ENCODE measurements at places on chromosomes 6 and 20.

- DNase-seq, result no peak
Measured at GRCh38 chr6:164415832-164416563, 893.4 kb downstream of the C6orf118 start.

DNA sequence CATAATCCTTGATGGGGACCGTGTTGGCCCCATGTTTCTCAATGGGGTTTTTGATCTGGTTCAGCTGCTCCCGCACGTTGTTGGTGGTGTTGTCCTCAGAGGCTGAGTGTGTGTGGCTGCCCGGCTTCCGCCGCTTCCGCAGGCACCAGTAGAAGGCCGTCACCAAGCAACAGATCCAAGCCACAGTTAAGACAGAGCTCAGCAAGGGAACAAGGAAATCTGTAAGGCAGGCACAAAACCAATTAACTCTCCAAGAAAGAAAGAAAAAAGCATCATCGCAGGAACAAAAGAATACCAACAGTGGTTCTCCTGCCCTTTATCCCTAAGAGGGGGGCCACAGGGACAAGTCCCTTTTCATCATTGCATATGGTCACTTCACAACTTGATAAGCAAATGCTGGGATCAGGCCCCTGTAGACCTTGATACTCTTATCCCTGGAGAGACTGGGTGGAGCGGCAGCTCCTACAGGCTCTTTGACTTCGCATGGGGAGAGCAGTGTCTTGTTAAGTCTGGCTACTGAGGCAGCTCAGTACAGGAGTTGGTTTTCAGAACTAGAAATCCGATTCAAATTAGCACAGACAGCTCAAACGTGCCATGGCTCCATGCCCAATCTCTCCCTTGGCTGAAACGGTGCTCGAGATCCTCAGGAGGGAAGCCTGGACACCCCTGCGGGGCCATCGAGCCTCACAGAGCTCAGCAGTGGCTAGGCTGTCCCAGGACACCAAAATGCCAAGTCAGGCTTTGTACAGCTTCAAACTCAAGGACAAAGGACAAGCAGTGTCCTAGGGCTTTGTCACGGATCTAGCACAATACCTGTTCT lies 33.9 kb downstream of the JAG1 start:
- peak; percentile 58 for DNase-seq

DNA sequence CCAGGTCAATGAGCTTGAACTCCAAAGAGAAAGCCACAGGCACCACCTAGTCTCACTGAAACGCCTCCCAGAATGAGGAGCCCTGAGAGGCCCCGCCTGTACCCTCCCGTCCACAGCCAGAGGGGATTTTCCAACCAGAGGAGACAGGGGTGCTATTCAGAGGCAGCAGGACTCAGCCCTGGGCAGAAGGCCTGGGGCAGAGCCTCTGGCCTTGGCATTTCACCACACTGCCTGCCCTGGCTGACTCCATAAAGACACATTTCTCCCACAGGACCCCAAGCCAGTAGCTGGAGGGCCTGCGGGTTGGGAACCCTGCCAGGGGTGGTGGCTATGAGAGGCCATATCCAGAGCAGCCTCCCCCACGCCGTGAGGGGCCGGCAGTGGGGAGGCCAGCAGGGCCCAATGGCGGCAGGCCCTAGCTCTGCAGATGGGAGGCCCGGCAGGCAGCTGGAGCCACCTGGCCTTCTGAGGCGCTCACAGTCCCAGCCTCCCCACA lies 159.3 kb downstream of the PREX1 start:
- DNase-seq, result peak; percentile 24

GRCh38 chr6:28105245-28105639 lies 19.2 kb upstream of the ZSCAN16 start:
- no peak for DNase-seq

- no peak for DNase-seq
Measured at GRCh38 chr20:24452016-24452415, 17.4 kb upstream of the SYNDIG1 start.

- DNase-seq, result peak; percentile 89
Measured at GRCh38 chr6:44641344-44642031, 254.0 kb downstream of the CDC5L start.

GRCh38 chr6:122404444-122404843 lies 5.0 kb downstream of the HSF2 start:
- no peak for DNase-seq

GRCh38 chr20:17169585-17170136 lies 57.2 kb upstream of the PCSK2 start:
- no peak for DNase-seq

DNA sequence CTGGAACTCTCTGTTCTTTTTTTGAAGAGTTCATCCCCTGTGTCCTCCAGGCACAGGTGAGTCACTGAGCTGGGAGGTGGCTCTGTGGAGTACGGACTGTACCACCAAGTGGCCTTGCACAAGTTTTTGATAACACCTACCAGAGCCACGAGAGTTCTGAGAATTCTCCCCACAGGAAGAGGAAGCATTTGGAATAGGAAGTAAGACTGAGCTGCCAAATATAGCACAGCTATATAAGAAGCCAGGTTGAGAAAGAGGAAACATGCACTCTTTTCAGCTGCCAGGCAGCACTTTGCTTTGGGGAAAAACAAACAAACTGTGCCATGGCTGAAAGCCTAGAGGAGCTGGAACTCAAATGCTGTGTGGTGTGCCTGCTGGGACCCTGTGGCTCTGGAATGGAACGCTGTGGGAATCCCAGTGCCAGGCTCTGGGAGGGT lies 70.8 kb upstream of the RIPOR2 start:
- peak; percentile 36 for DNase-seq

- no peak for DNase-seq
Measured at GRCh38 chr6:44432726-44433125, 45.2 kb downstream of the CDC5L start.

DNA sequence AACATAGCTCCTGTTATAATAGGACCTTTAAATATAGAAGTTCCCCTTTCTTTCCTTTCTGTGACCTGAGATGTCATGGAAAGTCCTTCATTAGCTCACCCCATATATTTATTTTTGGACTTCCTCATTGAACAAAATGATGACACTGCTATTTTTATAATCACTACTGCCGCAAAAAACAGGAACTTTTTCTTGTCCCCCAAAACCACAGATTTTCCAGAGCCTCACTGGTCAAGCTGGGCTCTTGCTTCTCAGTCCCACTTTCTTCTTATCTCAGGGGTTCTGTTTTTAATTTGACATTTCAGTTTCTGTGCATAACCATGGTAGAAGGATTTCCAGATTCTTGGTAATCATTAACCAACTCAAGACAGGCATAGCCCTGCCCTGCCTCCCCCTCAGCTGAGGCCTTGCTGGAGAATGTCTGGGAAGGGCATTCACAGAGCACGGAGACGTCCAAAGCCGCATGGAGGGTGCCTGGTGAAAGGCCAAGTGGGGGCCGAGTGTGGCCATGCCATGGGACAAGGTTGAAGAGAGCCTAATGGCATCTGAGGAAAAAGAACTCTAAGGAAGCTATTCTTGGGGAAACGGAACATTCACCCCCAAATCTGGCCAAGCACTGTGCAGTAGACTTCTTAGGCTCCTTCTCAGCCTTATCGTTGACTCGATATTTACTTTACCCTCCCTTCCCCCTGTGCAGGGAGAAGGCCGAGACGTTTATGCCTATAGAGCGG lies 73.7 kb downstream of the EDN1 start:
- DNase-seq, result no peak

DNA sequence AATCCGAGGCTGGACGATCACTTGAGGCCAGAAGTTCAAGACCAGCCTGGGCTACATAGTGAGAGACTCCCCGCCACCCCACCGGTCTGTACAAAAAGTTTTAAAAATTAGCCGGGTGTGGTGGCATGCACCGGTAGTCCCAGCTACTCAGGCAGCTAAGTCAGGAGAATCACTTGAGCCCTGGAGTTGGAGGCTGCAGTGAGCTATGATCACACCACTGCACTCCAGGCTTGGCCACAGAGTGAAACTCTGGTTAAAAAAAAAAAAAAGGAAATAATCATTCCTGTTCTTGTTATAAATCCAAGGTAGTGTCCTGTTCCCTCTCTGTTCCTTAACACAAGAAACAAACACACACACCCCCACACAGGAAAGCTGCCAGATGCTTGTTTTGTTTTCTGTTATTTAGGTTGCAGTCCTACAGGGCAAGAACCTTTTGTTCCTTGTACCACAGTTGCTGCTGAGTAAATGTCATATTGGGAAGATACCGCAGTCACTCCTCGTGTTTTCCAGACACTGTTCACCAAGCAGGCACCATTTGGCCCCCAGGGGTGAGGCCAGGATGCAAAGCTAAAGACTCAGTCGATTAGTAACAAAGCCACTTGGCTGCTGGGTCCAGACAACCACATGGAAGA lies 28.9 kb downstream of the ASIP start:
- DNase-seq, result no peak

DNA sequence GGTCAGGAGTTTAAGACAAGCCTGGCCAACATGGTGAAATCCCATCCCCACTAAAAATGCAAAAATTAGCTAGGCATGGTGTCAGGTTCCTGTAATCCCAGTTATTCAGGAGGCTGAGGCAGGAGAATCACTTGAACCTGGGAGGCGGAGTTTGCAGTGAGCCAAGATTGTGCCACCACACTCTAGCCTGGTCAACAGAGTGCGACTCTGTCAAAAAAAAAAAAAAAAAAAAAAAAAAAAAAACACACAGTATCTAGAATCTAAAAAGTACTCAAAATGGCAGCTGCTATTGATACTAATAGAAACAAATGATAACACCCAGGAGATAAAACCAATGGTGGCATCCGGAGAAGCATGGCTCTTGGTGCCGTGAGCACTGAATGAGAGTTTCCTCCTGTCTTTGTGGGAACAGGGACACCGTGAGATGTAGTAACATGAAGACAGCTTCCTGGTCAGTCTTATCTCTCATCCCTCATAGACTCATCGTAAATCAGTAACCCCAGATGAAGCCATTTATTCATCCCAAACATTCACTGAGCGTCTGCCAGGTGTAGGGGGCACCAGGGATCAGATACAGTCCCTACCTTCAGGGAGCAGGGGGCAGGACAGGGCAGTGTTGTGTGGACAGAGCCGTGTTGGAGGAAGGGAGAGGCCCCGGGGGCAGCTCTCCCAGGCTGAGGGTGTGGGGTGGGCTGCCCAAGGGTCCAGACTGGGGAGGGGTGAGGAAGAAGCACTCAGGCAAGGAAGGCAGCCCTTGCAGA lies 66.1 kb downstream of the SYNJ2 start:
- no peak for DNase-seq

- DNase-seq, result peak; percentile 63
Measured at GRCh38 chr6:133568970-133569889, 319.7 kb upstream of the TCF21 start.

DNA sequence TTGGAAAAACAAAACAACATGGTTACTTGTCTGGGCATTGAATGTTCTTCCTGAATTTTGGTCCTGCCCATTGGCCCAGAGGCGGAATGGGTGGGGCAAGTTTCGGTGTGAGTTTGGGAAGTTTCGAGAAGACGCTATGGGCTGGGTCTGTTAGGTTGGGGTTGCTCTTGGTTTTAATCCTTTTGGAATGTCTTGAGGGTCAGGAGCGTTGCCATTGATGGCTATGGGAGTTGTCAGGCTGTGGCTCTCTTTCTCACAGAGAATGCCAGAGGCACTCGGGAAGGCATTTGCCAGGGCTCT lies 135.0 kb downstream of the LRRC1 start:
- DNase-seq, result no peak

DNA sequence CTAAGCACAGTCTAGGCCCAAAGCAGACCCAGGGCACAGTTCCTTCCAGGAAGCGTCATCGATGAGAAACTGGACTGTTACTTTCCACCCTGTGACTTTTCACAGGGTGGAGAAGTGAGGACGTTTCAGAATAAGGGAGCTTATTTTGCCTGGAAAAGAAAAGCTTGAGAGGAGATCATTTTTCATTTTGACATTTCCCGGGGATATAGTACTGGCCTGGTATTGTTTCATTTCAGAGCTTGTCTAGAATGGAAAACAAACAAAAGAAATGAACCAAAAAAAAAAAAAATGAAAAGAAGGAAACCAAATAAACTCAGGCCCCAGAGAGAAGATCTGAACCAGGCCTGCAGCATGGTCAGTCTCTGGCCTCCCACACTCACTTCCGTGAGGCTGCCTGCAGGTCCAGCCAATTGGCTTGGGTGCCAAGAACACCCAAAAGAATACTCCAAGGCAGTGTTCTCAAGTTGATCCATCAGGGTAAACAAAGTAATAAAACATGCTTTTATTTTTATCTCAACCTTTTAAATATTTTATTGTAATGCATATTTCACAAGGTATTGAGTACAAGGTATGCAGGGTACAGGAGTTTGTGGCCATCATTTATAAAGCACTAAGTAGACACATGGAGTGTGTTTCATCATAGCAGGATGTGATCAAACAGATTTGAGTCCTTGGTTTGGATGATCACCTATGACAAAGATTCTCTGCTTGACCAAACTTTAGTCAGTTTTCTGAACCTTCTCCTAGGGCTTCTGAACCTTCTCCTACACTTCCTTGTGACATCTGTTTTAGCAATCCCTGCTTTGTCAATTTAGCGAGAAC lies 176.9 kb upstream of the GGTLC1 start:
- DNase-seq, result no peak

DNA sequence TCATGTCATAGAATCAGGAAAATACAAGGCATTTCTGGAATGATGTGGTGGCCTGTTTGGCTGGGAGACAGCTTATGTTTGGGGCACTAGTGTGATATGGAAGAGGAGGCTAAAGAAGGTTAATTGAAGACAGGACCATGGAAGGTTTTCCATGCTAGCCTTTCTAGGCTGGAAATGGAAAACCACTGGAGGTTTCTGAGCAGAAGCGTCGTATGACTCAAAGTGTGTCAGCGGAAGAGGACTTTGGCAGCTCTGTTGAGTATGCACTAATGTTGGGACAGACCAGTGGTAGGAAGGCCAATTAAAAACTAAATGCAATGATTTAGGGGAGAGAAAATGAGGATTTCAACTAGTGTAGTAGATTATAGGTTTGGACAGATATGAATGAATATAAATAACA lies 413.1 kb downstream of the PLCB1 start:
- peak; percentile 48 for DNase-seq

- no peak for DNase-seq
Measured at GRCh38 chr20:31711179-31712111, 11.2 kb downstream of the BCL2L1 start.

DNA sequence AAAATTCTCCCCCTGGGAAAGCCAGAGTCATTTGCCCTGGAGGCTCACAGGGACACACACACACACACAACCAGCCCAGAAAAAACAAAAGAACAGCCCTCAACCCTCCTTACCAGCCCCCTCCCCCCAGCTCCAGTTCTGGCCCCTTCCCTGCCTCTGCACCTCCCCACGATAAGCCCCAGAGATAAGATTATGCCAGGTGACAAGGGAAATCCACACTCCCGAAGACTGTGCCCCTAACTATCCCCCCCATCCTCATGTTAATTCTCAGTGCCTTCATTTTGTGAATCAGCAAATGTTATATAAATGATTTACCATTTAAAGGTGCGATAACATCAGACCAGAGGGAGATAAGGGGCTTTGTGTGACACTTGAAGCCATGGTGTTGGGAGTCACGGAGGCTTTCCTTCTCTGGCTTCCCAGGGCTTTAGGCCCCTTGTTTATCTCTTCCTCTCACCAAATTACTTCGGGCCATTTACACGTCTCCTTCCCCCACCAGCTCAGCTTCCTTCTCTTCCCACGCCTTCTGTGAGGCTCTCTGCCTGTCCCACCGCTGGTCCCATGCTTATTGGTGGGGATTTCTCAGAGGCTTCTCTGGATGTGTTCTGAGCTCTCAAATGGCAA lies 12.5 kb upstream of the FOXC1 start:
- DNase-seq, result no peak

GRCh38 chr6:113486199-113486598 lies 370.9 kb upstream of the MARCKS start:
- DNase-seq, result no peak

Data from fibroblast of skin of scalp (primary cell).